ENCODE measurements at places on chromosomes 1 and 21.

- no peak for DNase-seq
Observed at GRCh38 chr1:67468066-67468718, 38.0 kb upstream of the SERBP1 start.

- no peak for DNase-seq
Observed at GRCh38 chr1:12539705-12540579, 78.1 kb downstream of the DHRS3 start.

DNA sequence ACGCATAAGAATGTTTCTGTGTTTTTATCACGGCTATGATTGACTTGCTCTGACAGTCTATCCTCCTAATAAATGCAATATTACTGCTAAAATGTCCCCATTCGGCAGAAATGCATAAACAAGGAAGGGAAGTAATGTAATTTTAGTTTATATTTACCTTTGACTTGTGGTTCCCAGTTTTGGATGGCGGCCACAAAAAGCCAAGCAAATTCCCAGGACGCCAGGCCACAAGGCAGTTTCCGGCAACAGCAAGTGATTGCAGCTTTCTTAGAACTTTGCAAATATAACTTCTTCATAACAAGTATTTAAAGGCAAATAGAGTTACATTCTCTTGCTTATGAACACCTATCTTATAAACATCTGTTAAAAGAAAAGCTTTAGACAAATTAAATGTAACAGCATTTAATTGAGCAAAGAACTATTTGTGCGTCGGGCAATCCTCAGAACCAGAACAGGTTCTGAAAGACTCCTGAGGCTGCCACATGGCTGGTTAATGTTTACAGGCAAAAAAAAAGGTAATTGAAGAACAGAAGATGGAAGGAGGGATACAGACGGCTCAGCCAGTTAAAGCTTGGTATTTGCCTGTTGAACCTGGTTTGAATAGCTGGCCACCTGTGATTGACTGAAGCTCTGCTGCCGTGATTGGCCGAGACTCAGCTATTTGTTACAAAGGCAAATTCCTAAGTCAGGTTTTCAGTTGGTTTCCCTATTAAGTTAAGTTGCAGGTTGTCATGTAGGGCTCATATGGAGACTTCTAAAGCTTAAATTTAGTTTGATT, 80.8 kb downstream of the C21orf91 start:
- no peak for DNase-seq

- DNase-seq, result no peak
Observed at GRCh38 chr1:169741666-169742394, 8.0 kb upstream of the SELE start.

DNA sequence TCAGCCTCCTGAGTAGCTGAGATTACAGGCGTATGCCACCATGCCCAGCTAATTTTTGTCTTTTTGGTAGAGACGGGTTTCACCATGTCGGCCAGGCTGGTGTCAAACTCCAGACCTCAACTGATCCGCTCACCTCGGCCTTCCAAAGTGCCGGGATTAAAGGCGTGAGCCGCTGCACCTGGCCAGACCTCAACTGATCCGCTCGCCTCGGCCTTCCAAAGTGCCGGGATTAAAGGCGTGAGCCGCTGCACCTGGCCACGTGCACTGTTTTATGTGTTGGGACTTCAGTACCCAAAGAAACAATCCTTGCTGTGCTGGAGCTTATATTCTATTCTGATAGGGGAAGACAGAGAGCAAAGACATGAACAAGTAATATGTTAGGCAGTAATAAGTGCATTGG, 10.1 kb downstream of the TRAF5 start:
- no peak for DNase-seq

GRCh38 chr1:26721669-26722355, 26.0 kb downstream of the ARID1A start:
- DNase-seq, result no peak

GRCh38 chr1:219917851-219918466, 10.4 kb downstream of the SLC30A10 start:
- DNase-seq, result no peak

GRCh38 chr1:145983206-145983675, 13.1 kb downstream of the TXNIP start:
- no peak for DNase-seq

GRCh38 chr1:55612988-55613387, 397.8 kb upstream of the USP24 start:
- DNase-seq, result no peak

- DNase-seq, result no peak
Observed at GRCh38 chr21:25506887-25507286, 100.4 kb downstream of the MRPL39 start.

DNA sequence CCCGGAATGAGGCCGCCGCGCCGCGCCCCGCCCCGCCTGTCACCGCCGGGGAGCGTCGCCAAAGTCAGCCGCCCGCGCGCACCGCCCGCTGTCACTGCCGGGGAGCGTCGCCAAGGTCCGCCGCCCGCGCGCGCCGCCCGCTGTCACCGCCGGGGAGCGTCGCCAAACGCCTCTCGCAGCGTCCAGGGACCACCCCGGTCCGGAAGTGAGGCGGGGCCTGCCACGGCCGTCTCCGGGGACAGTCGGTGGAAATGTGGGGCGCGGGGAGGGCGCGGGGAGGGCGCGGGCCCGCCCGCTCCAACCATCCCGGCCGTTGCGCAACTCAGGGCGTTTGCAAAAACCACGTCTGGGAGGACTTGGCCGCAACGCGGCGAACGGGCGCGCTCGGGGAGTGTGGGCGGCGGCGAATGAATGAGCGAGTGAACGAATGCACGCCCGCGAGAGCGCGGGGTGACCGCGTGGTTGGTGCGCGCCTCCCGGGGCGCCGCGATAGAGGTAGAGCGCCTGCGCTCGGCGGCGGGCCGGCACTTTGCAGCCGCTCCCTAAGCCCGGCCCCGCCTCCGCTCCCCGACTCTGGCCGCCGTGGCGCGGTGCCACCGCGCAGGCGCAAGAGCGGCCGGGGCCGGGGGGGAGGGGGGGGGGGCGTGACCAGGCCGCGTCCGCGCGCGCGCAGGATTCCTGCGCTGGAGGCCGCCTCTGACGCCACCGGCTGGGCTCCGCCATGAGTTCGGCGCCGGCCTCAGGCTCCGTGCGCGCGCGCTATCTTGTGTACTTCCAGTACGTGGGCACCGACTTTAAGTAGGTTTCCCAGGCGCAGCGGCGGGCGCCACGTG, at the start of the genes ACAP3 and PUSL1:
Gene ACAP3, minus strand, starts transcription at position 8 of the 833 bp plus-strand sequence. CDS start 115 bp downstream, outside the sequence.
Gene PUSL1, plus strand, starts transcription at position 675 of the 833 bp plus-strand sequence. Its CDS starts 47 bp downstream, at position 722.
- peak; percentile 91 for DNase-seq

DNA sequence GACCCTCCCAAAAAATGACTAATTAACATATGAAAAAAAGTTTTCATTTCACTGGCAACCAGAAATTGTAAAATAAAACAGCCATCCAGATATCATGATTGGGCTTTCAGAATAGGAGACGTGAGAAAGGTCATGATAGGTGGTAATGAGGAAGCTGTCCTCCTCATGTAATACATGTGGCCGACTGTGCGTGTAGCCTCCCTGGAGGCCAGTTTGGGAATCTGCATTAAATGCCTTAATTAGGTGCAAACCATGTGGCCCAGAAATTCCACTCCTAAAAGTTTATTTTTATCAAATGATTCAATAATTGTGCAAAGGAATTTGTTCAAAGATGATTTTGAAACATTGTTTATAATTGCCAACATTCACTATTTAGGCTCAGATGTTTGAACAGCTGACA, 127.6 kb upstream of the C1orf105 start:
- no peak for DNase-seq

- no peak for DNase-seq
Observed at GRCh38 chr1:228212415-228212965, 4.6 kb downstream of the OBSCN start.

- no peak for DNase-seq
Observed at GRCh38 chr1:206702260-206702659, 17.6 kb downstream of the MAPKAPK2 start.

DNA sequence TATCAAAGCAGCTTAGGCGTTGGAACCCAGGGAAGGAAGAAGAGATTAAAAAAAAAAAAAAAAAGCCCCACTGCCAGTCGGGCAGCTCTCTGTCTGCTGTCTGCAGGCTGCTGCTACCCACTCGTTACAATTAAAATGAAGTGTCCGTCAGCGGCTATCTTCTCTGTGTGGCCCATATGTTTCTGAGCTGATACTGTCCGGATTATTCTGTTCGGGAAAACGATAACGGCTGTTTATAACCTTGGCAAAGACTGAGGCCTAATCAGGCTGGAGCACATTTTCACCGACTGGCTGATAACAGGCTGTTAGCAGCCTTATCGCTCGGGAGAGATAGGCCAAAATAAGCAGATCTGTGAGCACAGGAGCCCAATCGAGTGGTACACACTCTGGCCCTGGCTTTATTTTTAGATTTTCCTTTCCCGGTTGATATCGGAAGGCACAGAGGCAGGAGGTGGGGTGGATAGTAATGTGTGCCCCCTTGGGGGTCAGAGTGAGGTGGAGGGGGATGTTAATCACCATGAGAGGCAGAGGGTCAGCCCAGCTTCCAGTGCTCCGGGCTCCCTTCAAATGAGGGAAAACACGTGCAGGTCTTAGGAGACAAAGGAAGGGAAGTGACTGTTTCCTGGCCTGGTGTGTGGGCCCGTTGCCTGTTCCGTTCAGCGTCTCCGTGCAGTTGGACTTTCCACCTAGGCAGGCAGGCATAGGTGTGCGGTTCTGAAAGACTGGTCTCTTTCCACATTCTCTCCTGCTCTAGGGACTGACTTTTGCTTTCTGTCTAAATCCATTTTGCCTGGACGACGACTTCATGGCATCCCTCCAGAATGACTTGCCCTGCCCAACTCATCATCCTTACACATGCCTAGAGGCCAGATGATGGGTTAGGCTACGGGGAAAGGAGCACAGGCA, 153.4 kb downstream of the PBX1 start:
- no peak for DNase-seq

DNA sequence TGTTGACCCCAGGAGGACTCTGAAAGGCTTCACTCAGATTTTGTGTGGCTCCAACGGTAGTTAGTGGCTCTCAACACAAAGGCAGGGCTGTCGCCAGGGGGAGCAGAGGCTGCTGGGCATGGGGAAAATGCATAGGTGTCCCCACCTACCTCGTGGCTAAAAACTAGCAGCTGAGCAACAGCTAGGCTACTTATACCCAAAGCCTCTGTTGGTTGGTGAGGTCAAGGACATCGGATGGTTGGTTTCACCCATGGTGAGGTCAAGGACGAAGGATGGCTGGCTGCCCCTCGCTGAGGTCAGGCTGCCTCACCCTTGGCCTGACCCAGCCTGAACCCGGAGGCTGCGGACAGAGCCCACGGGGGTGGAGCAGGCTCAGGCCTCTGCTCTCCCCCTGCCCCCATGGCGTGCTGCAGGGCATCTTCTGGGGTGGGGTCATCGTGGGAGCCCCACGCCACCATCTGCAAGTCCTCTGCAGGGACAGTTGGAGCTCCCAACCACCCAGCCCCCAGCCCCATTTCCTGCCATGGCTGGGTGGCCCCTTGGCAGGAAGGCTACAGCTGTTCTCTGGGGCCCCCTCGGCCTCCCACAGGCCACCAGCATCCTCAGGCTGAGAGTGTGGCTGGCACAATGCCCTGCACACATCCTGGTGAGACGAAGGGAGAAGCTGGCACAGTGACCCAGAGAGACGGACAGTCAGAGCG, 8.5 kb upstream of the GNB1 start:
- no peak for DNase-seq

GRCh38 chr1:219782311-219782710, 146.0 kb downstream of the SLC30A10 start:
- DNase-seq, result no peak

- DNase-seq, result peak; percentile 13
Observed at GRCh38 chr1:228373681-228374571, 32.7 kb downstream of the TRIM11 start.

DNA sequence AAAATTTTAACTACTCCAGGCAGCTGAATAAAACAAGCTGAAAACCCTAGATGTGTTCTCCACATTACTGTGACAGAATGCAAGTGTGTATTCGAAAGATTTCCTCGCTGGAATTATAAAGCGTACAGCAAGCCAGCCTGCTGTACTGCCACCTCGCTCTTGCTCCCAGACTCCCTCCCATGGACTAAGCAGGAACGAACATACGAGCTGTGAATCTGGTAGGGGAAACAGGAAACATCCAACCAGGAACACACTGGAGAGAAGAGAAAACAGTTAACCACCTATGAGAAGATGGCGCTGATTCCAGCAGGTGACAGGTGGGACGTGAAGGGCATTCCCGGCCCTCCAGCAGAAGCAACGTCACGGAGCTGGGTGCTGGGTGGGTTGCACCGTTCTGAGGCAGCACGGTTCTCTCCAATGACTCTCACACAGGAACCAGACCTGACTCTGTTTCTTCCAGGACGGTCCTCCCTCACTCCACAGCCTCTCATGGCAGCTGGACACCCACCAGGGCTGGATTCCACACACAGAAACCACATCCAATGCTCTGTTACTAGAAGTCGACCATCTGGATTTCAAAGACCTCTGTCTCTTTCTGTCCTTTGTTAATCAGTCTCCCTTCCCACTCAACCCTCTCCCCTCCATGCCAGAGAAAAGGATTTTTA, 219.2 kb downstream of the RERE start:
- DNase-seq, result no peak

- no peak for DNase-seq
Observed at GRCh38 chr1:205188098-205188497, 23.4 kb downstream of the DSTYK start.

DNA sequence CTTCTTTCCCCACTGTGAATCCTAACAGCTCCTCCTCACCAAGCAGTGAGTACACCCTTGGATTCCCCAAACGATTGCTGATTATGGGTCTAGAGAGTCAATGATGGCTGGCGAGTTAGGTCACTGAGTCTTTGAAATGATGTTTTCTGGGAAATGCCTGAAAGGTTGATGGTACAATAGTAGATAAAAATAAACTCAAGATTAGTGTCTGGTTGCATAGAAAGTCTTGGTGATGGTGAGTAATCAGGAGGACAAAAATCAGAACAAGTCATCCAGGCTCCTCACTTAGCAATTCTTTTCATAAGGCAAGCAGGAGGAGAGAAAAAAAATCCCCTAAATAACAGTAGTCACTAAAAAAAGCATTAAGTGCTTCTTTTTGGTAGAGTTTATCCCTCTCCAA, 22.6 kb downstream of the HLX start:
- DNase-seq, result no peak

GRCh38 chr1:193730017-193730416, 543.6 kb upstream of the B3GALT2 start:
- DNase-seq, result no peak

DNA sequence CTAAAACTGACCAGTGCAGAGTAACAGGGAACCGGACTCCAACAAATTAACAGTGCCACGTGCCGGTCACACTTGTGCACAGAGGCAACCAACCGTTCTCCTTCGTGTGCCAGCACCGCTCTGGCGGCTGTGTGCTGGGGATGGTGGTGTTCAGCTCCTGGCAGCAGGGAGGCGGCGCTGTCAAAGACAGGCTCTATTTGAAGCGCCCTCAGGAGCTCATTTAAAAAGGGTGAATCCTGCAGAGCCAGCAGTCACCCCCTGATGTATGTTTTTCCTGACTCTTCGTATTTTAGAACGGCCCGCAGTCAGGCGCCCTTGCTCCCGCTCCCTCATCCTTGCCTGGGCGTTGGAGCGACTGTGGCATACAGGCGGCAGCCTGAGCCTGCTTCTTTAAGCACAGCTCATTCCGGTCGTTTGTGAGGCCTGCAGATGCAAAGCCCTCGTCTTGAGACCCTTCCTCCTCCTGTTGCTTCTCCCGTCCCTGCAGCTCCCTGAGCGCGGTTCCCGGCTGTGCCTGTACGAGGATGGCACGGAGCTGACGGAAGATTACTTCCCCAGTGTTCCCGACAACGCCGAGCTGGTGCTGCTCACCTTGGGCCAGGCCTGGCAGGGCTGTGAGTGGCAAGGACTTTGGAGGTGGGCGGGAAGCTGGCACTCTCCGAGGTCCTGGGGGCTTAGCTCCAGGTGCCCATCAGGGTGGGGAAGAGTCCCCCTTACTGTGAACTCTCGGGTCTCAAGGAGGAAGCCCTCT, 1.1 kb downstream of the DFFB start:
- no peak for DNase-seq
